ENCODE measurements at places on chromosomes 3 and 15. TPM values are rescaled to one million over a fixed set of nuclear protein-coding genes. Genes with fewer than 3 reads are reported as not detected.

- no peak for DNase-seq
Observed at GRCh38 chr3:99997293-99997692, 117.0 kb downstream of the FILIP1L start.

- DNase-seq, result peak; percentile 79
Observed at GRCh38 chr3:170494766-170495165, 76.1 kb downstream of the CLDN11 start.

Gene TF
- total RNA-seq, result not detected

Gene TRIM42
- total RNA-seq, result not detected

Gene RTP1
- not detected for total RNA-seq

Gene HYKK
- total RNA-seq, result 5.6 TPM

DNA sequence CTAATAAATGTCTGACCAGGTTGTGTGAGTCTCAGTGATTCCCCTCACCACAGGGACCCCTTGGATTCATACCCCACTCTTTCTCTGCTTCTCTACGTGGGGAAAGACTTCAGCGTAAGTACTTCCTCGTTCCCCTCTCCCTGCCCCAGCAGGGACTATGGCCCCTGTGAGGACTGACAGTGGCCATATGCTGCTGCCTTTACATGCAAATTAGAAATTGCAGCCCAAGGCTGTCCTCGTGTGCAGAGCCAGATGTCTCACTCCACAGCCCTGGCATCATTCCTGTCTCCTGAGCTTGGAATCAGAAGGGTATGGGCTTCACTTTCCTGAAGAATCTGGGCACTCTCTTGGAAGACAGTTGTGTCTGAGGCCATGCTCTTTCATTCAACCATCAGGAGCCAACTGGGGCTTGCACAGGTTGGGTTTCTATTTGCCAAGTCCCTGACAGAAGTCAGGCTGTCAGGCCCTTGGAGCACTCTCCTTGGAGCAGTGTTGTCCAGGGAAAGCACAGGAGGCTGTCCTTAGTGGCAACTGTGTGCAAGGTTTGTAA is 30.5 kb upstream of the IQCF2 start:
- no peak for DNase-seq

GRCh38 chr3:58690490-58690889 is 23.9 kb upstream of the FAM3D start:
- no peak for DNase-seq

GRCh38 chr3:1421577-1421976 is 328.8 kb downstream of the CNTN6 start:
- no peak for DNase-seq

- peak; percentile 49 for DNase-seq
Observed at GRCh38 chr3:185351396-185351795, 11.5 kb upstream of the MAP3K13 start.

- no peak for DNase-seq
Observed at GRCh38 chr3:115396801-115397200, 226.5 kb upstream of the GAP43 start.

DNA sequence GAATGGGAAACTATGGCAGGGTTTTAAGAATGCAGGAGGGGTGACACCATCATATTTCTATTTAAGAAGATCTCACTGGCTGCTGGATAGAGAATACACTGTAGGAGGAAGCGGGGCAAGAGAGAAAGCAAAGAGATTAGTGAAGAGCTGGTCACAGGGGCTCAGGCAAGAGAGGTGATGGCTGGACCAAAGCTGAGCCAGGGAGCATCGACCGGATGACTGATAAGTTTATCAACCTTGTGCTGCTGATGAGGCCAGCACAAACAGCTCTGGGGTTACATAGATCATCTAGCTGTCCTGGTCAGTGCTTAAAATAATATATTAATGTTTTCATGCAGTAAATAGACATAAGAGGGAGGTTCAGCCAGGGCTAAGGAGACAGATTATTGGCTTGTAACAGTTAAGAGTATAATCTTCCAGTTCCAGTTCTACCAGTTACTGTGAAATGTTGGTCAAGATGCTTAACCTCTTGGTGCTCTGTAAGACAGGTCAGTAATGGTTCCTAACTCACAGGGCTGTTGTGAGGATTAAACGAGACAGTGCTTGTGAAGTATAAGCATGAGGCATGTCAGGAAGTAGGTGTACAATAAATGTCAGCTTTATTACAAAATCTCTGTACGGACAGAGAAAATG is 201.0 kb upstream of the FEZF2 start:
- DNase-seq, result no peak

GRCh38 chr3:167501941-167502340 is 28.1 kb upstream of the SERPINI2 start:
- DNase-seq, result no peak

Gene INKA1
- total RNA-seq, result 2.3 TPM

Gene SCAANT1
- not detected for total RNA-seq

Gene SLC28A2
- not detected for total RNA-seq

GRCh38 chr15:50909010-50909317 is 481 bp downstream of the AP4E1 start:
- no peak for DNase-seq

- DNase-seq, result no peak
Observed at GRCh38 chr3:35383216-35383615, 256.1 kb upstream of the ARPP21 start.

DNA sequence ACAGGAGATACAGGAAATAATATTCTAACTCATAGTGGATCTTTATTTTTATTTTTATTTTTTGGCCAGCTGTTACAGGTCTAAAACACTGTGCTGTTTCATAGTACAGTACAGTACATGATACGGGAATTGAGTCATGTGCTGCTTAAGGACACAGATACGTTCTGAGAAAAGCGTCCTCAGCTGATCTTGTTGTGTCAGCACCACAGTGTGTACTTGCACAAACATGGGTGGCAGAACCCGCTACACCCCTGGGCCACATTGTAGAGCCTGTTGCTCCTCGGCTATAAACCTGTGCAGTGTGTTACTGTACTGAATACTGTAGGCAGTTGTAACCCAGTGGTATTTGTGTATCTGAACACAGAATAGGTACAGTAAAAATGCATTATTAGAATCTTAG is 183.4 kb downstream of the OR4M2 start:
- DNase-seq, result no peak

GRCh38 chr15:40498418-40498817 is 27.6 kb downstream of the CHST14 start:
- peak; percentile 85 for DNase-seq

Gene GRIP2
- total RNA-seq, result under 0.01 TPM

- peak; percentile 22 for DNase-seq
Observed at GRCh38 chr3:113241292-113242095, 30.1 kb downstream of the BOC start.

GRCh38 chr15:46703871-46704637 is 1013.3 kb upstream of the SEMA6D start:
- no peak for DNase-seq

- no peak for DNase-seq
Observed at GRCh38 chr3:33473813-33474212, 33.6 kb upstream of the UBP1 start.

Gene GABRA5
- total RNA-seq, result 8.3 TPM

- DNase-seq, result no peak
Observed at GRCh38 chr15:62726461-62726860, 316.1 kb upstream of the TPM1 start.

DNA sequence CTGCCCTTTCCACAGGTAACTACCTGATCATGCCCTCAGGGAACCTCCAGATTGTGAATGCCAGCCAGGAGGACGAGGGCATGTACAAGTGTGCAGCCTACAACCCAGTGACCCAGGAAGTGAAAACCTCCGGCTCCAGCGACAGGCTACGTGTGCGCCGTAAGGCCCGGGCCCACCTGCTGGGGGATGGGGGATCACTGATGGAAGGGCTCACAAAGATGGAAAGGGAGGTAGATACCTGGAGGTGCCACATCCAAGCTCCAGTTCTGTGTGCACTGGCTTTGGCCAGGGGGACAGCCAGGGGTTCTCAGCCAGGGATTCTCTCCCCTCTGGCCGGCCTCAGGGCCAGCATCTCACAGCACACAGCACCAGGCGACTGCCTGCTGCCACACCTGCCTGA is 59.4 kb downstream of the BOC start:
- no peak for DNase-seq

Gene KBTBD13
- total RNA-seq, result not detected

Gene SLC4A7
- total RNA-seq, result 86.7 TPM

DNA sequence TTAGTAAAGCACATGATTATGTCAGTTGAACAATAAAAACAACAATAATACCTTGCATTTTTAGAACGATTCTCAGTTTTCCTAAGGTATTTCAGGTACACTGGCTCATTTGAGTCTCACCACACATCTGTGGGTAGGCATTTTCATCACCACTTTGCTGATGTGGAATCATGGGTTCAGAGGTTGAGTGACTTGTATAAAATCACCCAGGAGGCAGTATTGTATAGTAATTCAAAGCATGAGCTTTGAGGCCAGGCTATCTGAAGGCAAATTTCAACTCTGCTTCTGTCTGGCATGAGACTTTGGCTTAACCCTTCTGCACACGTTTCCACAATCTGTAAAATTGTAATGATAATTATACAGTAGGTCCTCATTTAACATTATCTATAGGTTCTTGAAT is 183.9 kb upstream of the CMC1 start:
- DNase-seq, result no peak

GRCh38 chr3:69934398-69934797 is 65.1 kb upstream of the SAMMSON start:
- no peak for DNase-seq

- DNase-seq, result peak; percentile 24
Observed at GRCh38 chr15:70584838-70585706, 178.3 kb downstream of the UACA start.

Gene TMEM45A
- total RNA-seq, result 20.8 TPM

- no peak for DNase-seq
Observed at GRCh38 chr15:39034816-39035215, 470.2 kb upstream of the RASGRP1 start.

Gene TRAT1
- not detected for total RNA-seq

DNA sequence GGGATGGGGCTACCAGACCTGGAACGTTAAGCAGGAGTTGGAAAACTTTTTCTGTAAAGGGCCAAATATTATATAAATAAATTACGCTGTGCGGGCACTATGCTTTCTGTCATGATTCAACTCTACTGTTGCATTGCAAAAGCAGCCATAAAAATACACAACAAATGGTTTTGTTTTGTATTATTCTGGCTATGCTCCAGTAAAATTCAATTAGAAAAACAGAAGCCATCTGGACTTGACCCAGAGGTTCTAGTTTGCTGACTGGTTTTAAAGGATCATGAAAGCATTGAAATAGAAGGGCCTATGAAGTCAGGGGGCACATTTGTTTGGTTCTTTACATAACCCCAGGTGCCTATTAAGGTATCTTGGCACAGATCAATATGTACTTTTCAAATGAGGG is 647.4 kb upstream of the LMCD1 start:
- DNase-seq, result no peak

Gene CCDC66
- 12.2 TPM for total RNA-seq

Gene ZBBX
- total RNA-seq, result not detected

Gene DUOXA2
- total RNA-seq, result not detected

Gene ACY1
- 21.1 TPM for total RNA-seq

- no peak for DNase-seq
Observed at GRCh38 chr3:36317915-36318314, 62.4 kb upstream of the STAC start.

GRCh38 chr3:4078903-4079302 is 224.3 kb upstream of the SETMAR start:
- DNase-seq, result no peak

DNA sequence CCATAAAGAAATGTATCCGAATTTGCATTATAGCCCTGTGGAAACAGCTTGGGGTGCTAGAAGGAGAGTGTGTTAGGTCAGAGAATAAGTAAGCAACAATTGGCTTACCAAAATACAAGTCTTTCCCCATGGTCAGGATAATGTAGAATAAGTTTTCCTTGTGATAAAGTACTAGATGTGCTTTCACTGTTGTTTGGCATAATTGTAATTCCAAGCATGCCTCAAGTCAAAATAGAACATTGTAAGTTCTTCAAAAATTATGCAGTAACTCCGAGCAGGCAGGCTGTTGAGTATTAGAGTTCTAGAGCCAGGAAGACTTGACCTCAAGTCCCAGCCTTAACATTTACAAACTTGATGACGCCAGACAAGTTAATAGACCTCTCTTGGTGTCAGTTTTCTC is 242.0 kb downstream of the TUSC7 start:
- peak; percentile 24 for DNase-seq

Gene ZSCAN29
- total RNA-seq, result 9.4 TPM

Gene RAF1
- 151 TPM for total RNA-seq

DNA sequence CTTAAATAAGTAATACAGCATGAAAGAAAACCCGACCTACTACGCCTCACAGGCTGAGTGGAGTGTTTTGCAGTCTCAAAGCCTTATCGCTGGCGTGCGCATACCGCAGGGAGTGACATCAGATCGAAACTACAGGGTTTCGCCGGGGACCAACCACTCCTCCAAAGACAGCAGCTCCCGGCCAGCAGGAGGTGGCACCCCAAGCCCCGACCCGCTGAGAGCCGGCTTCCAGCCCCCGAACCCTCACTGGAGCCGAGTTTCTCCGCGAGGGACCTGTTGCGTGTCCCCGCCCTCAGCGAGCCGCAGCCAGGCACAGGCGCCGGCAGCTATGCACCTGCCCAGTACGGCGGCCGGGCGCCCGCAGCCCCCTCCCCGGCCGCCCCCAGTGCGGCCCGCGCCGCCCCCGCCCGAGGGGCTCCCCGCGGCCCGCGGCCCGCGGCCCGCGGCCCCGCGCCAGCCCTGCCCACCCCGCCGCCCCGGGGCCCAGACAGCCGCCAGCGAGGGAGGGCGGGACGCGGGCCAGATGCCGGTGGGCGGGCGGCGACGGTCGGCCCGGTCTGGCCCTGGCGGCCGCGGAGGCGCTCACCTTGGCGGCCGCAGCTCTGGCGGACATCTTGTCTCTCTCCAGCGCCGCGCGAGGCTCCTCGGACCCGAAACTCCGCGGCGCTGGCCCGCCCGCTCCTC is 710 bp downstream of the TJP1 start:
- DNase-seq, result peak; percentile 85

GRCh38 chr3:122322095-122323075 is 2.7 kb upstream of the CSTA start:
- DNase-seq, result no peak

Gene GPR176
- 194 TPM for total RNA-seq

Gene CACNA2D3
- total RNA-seq, result 0.36 TPM

Gene PPARG
- 21.9 TPM for total RNA-seq

Gene CORO2B
- 9.7 TPM for total RNA-seq

DNA sequence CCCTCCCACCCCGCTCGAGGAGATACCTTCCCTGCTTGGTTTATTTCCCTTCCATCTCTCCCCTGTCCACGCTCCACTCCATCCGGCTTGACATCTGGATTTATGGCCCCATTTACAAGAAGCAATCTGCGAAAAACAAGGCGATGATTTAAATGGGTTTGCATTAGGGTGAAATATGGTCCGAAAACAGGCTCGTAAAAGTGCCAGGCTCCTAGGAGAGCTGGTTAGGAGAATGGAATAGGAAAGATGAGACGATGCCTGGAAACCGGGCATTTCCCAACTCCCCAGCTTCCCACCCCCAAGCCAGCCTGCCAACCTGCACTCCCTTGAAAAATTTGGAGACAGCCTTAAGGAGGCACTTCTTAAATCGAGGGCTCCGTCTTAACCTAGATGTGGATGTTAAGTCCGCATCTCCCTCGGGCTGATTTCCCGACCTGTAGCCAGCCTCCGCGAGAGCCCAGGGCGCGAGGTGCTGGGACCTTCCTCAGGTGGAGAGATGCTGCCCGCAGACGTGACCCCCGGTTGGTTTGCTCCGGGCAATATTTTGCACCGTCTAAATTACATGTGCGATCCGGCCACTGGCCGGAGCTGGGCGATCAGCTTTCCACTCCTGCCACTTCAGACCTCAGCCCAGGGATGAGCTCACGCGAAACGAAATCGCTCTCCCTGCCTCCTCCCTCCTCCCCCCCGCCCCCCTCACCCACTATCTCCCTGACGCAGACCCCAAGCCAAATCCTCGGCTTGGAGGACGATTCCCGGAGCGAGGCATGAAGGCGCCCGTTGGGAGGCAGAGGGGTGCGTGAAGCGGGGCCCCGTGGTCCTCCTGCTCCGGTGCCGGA is 1.3 kb downstream of the GRM7 start:
- no peak for DNase-seq

Measured in IMR-90 (cell line).